ENCODE measurements at places on chromosomes 2 and 18.

DNA sequence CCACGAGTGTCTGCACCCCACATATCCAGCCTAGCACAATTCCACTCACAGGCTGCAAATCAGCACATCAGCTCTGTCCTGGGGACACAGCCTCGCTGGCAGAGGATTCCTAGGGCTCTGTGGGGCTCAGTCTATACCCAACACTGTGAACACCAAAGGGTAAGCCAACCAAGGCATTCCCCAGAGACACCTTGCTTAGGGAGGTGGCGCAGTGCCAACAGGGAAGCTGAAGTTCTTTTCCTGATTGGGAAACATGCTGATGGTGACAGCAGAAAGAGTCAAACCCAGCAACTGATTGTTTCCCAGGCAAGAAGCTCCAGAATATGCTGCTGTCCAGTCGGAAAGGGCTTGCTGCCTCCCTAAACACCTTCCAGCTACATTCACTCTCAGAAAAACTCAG is 55.8 kb downstream of the TTC32 start:
- no peak for DNase-seq

DNA sequence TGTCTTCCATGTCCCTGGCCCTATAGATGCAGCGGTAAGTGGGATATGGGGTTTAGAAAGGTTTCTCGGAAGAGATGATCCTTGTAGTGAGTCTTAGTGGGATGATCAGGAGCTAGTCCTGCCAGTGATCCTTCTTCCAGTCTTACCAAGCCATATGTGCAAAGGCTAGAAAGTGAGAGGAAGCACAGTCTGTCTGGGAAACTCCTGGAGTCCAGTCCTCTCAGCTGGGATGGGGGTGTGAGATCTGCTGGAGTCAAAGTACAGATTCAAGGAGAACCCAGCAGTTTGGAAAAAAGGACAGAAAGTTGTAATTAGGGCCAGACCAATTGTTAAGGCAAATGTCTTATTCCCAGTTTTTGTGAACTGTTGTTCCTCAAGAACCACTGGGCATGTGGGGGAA is 83.3 kb downstream of the LIMS1 start:
- DNase-seq = no peak

DNA sequence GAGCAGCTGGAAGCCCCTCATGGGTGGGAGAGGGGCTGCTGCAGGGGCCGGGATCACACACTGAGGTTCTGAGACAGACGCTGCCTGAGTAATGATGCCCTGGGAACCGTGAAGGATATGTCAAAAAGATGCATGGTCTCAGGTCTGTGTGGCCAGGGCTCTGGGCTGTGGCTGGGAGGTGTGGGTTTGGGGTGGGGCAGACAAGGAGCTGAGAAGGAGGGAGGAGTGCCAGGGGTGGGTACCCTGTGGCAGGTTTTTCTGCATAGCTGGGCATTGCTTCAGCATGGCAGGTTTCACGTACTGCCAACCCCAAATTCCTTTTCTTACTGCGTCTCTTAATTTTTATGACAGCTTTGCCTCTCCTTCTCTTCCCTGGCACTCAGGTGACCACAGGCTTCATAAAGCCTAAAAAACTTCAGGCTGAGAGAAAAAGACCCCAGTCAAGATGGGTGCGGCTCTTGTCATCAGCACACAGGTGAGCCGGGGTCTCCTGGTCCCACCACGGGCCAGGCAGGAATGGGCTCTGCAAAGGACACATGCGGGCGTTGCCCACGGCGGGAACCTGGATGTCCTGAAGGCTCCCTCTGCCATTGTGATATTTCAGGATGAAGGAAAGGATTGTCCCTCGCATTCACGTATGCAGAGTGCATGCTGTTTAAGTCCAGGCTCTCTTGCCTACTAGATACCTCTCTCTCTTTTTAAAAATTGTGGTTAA is 18.0 kb downstream of the MALL start:
- no peak for DNase-seq

GRCh38 chr2:109530712-109531111 is 83.1 kb downstream of the SEPTIN10 start:
- DNase-seq = no peak

DNA sequence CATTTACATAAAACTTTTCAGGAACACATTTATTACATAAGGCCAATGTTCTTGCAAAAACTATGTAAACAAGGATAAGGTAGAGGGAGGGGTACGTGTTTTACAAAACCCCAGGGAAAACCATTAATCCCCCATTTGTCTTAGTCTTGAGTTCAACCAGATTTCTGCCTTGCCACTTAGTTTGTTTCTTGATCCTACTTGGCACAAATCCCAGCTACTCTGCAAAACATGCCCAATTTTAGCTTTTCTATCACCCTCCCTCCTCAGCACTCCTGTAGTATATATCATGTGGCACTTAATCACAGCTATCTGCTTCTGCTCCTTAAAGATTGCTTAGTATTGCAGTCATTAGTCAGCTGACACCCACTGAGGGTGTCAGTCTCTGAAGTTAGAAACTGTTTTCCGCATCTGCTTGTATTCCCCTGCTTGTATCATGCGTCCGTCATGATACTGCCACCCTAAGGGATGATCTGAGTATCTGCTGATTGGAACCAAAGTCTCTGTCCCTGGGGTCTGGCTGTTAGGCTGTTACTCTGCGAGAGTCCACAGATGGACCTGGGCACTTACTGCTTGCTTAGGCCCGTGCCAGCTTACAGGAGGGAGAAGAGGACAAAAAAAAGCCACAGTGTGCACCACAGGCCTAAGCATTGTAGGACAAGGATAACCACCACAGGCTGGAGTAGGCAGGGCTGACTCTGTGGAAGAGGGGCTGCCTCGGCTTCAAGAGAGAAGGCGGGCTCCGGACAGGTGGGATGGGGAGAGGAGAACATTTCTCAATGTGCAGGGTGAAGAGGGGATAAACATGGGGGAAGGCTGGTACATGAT is 82.2 kb downstream of the EPAS1 start:
- no peak for DNase-seq

GRCh38 chr2:29463181-29463900 is 348.1 kb downstream of the CLIP4 start:
- DNase-seq = no peak

GRCh38 chr18:23547306-23547705 is 39.0 kb downstream of the NPC1 start:
- no peak for DNase-seq

DNA sequence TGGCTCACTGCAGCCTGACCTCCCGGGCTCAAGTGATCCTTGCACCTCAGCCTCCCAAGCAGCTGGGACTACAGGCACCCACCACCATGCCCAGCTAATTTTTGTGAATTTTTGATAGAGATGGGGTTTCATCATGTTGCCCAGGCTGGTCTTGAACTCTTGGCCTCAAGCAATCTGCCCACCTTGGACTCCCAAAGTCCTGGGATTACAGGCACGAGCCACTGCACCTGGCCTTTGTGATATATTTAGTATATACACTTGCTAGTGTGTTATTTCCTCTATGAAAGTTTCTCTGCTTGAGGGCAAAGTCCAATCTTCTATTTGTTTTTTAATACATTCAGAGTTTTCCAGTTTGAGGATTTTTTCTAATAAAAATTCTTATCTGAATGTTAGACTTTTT is 119.3 kb downstream of the GALNT3 start:
- no peak for DNase-seq

- DNase-seq = no peak
Observed at GRCh38 chr2:237480556-237480955, 6.5 kb upstream of the MLPH start.

DNA sequence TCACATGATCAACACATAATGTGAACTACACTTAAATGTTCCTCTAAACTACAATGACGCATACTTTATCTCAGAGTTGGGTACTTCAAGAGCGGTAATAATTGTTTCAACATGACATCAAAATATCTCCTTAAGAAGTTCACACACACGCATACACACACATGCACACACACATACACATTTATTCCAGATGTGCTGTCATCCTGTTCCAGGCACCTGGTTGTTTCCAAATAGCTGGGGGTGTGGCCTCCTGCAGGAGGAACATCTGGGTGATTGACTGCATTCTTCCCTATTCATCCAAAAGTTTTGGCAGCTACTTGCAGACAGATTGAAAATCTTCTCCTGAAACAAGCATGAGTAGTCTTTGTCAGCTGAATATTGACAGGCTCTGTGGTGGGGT is 37.9 kb upstream of the PIK3C3 start:
- no peak for DNase-seq

GRCh38 chr2:121771976-121772742 is 16.7 kb downstream of the TSN start:
- no peak for DNase-seq

DNA sequence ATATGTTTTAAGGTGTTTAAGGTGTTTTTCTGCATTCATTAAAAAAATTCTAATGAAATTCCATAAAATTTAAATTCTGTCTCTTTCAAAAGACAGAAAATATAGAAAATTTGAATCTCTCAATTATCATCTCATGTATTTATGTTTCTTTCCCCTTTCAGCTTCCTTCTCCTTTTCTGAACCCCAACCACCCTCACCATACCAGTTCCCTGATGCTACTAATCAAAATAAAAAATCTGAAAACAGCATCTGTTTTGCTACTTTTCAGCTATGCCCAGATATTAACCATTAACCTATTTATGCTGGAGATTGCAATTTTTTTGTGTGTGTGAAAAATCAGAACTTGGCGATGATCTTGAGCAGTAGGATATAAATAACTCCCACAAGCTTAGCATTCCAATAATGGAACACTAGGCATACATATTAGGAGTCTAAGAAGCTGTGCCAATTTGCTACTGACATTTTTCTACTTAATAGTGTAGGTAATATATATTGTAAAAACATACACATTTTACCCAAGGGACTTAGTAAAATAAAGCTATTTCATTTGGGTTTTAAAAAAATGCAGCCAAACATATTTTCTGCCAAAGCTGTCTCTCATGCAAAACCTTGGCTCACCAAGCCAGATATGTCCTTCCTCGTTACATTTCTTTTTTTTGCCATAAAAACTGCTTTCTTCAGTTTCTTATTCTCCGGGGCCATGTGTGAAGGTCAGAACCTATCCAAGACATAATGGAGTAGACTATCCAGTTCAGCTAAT is 32.6 kb upstream of the AGPS start:
- DNase-seq = no peak

- no peak for DNase-seq
Observed at GRCh38 chr2:144248350-144249034, 271.4 kb downstream of the ZEB2 start.

DNA sequence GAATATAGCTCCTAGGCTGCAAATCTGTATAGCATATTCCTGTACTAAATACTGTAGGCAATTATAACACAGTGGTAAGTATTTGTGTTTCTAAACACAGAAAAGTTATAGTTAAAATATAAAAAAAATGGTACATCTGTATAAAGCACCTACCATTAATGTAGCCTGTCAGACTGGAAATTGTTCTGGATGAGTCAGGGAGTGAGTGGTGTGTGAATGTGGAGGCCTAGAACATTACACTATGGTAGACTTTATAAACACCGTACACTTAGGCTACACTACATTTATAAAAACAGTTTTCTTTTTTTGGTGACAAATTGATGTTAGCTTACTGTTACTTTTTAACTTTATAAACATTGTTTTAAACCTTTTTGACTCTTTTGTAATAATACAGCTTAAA is 226.3 kb downstream of the CCDC85A start:
- no peak for DNase-seq

- DNase-seq = no peak
Observed at GRCh38 chr2:241177526-241178334, 10.7 kb upstream of the ANO7 start.

GRCh38 chr2:239488125-239488524 is 87.3 kb upstream of the HDAC4 start:
- no peak for DNase-seq

DNA sequence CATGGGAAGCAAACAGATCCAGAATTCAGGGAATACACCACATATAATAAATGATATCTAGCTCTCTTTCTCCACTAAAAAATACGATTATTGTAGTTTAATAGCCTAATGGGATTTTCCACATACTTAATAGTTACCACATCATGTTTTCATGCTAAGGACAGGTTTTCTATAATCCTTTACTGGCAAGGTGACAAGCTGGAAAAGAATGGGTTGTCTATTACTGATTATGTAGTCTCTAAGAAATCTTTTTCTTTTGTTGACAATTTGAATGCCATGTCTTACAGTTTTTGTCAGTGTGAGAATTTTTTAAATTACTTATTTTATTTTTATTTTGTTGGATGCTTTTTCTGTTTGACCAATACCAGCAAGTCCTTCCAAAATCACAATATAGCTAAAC is 177.8 kb downstream of the GALNT13 start:
- no peak for DNase-seq

GRCh38 chr18:27616324-27616723 is 431.2 kb upstream of the CHST9 start:
- no peak for DNase-seq

- no peak for DNase-seq
Observed at GRCh38 chr2:233997707-233998106, 52.8 kb upstream of the SPP2 start.

DNA sequence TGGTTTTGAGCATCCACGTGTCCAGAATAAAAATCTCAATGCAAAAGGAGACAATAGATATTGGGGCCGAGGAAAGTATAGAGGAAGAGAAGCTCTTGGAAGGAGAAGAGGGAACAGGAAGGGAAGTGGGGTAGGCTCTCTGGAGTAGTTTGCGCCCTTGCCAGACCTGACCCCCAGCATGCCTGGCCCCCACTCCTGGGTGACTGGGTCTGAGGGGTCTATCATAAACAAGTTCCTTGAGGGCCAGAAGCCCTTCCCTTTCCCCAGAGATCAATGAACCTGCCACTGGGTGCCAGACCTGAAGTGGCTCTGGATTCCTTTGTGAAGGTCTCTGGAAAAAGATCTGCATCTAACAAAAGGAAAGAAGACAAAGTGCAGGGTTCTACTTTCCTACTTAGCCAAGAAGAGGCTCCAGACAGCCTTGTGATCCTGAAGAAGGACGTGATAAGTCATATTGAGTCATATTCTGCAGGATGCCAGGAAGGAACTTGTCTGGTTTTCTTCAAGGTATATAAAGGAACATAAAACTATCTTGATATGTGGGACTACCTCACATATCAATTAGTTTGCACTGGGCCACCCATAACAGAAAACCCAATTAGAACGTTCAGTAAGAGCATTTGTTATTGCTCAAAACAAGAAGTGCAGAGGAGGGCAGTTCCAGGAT is 18.7 kb upstream of the ATOH8 start:
- DNase-seq = no peak

DNA sequence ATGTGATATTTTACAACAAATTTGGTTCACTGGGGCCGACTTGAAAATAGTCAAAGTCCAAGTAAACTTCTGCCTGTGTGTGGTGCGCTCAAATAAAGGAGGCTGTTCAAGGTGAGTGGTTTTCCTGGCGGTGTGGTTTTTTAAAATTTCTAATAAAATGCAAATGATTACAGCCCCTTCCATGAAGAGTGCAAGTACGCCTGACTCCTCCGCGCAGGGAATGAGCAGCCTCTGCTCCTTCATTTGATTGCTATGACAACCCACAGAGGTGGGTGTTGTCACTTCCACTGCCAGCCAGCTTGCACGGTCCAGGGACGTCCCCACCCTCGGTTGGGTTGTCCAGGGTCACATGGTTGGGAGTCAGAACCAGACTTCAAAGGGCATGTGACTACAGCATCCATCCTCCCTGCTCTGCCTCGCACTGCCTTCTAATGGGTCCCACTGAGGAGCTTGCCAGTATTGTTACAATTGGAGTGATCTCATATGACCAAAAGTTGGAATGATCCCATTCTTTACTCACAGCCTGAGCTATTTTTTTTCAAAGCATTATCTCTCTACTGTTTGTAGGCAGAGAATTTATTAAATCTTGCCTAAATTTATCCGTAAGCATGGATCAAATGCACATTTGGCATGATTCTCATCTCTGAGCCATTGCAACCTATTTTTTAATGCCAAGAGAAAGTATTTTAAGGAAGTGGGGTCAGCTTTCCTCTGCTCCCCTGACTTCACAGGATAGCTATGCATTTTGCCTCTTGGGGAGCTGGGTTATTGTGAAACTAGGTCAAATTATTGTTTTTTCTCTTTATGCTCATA is 121.3 kb downstream of the AGAP1 start:
- DNase-seq = no peak
